ENCODE measurements at places on chromosomes 16 and 17.

GRCh38 chr16:69339289-69340094 is at the start of the genes COG8 and NIP7:
COG8 (minus strand) TSS chr16:69339564; CDS start chr16:69339552, 12 bp downstream.
NIP7 (plus strand) TSS chr16:69339772; CDS start chr16:69339830, 58 bp downstream.
- DNase-seq = peak; percentile 91

DNA sequence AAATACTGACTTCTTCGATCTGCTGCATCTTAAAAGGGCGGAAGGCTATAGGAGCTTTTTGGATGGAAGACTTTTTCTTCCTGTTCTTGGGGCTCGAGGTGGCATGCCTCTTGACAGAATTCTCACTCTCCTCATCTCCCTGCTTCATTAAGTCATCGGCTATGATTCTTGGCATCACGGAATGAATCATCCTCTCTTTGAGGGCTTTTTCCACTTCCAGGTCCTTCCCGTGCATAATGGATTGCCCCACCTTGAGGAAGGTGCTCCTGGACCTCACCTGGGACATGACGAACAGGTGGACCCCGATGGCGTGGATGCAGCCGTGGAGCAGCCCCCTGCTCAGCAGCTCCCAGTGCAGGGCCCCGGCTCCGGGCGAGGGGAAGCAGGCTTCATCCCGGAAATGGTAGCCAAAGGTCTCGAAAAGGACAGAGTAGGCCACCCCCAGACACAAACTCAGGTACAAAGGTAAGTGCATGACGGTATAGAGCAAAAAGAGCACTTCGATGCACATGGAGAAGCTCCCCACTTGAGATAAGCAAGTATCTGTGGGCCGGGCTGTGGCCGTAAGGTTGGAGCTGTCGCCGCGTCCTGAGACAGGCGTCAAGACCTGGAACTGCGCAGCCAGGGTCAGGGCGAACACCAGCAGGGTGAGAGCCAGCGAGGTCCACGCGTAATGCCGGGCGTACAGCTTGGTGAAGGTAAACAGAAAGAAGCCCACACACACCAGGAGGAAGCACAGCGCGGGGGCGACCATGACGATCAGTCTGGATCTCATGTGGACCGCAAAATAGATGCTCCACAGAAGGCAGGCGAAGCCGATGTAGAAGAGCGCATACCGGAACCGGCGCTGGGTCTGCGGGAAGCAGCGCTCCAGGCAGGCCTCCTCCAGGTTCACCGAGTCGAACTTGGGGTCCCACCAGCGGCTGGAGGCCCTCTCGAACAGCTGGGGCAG is 1.7 kb downstream of the ADCY9 start:
- DNase-seq = no peak

DNA sequence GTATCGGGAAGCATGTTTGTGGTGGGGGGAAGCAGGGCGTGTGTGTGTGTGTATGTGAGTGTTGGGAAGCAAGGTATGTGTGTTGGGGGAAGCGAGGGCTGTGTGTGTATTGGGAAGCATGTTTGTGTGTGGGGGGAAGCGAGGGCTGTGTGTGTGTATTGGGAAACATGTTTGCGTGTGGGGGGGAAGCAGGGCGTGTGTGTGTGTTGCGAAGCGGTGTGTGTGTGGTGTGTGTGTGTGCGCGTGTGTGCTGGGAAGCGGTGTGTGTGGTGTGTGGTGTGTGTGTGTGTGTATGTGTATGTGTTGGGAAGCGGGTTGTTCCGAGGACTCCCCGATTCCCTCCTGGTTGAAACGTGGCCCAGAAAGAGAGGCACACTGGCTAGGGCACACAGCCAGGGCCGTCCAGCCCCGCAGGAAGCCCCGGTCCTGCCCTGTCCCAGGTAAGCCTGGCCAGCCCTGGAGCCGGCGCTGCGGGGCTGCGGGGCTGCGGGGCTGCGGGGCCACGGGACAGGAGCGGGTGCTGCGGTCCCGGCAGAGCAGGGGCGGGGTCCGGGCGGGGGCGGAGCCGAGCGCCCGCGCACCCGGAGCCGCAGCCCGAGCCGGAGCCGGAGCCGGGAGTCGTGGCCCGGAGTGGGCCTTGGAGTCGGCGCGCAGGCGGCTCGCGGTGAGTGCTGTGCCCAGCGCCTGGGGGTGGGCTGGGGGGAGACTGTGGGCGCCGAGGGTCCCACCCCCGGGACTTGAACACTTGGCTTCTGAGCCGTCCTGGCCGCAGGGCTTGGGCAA is at the start of gene NOD2:
NOD2 (plus strand) TSS at position 608 of the 783 bp plus-strand sequence. CDS start 5,890 bp downstream, outside the sequence.
- DNase-seq = peak; percentile 40

DNA sequence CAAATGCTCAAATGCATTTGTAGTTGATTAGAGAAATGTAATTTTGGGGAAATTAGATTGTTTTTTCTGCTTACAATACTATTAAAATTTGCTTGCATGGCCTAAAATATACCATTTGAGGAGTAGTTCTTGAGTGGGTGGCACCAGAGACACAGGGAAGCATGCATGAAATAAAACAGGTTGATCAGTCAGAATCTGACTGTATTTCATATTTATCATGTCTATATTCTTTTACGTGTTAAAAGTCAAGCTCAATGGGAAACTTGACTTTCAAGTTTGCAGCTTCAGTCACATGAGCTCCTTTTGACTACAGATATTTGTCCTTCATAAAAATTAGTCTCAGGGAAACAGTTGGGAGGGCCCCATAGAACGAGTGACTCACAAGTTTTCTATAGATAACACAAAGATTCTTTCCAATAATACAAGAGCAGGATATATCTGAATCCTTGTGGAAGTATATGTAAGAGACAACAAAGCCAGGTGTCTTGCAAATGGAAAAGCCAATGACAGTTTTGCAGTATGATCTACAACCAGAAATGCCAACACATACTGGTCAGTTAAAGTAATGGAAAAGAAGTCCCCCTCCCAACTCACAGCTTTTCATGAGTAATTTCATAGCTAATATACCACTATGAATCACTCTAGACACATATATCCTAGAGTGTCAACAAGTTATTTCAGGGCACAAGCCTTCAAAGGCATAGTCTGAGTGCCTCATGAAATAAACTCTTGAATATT is 42.2 kb upstream of the CORO6 start:
- DNase-seq = no peak

GRCh38 chr16:86549893-86550190 is 5.2 kb downstream of the MTHFSD start:
- no peak for DNase-seq

DNA sequence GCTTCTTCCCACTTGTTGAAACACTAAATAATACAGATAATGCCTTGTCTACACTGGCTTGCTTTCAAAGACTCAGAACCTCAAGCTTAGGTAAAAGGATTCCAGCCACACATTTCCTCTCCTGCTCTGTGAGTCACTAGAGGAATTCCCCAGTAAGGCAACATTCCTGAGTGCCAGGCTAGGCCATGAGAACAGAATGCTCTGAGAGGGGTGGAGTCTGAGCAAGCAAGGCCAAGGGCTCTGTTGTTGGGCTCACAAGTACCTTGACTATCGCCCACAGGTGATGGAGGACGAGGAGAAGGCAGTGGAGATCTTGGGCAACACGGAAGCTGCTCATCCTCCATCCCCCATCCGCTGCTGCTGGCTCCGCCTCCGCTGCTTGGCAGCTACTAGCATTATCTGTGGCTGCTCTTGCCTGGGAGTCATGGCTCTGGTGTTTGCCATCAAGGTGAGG is 6.7 kb upstream of the PHKG2 start:
- no peak for DNase-seq

GRCh38 chr16:26155221-26155620 is 463.5 kb downstream of the HS3ST4 start:
- DNase-seq = no peak

DNA sequence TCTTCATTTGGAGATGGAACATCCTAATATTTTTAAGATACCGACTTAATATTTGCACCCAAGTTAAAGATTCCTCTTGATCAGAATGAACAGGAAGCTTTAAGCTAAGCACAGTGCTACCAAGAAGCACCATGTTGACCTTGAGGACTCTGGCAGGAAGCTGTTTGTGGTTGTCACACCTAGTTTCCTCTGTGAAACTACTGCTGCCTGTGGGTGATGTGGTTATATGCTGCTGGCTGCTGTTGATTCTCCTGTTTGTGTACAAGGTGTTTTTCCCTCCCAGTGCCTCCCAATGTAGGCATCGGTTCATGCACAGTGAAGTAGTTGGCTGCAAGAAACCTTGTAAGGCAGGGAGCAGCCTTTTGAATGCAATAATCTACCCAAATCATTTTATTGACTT is 23.4 kb downstream of the RBL2 start:
- peak; percentile 58 for DNase-seq

DNA sequence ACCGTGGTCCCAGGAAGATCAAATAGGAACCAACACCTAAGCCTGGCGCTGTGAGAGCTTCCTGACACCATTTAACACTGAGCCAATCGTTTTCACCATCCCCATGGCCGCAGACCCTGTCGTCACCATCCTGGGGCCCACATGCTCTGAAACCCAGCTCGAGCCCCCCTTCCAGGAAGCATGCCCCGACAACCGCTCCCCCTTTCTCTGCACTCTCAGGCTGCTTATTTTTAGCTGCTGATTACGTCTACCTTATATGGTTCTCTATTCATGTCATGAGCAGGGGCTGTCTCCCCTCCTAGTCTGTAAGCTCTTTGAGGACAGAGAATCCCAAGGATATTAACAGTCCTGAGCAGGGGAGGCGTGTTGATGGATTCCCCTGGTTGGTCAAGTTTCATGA is 10.5 kb downstream of the SRL start:
- no peak for DNase-seq

- DNase-seq = no peak
Measured at GRCh38 chr17:36592316-36592715, 637 bp downstream of the DHRS11 start.

GRCh38 chr16:76653390-76654026 is 376.3 kb downstream of the CNTNAP4 start:
- DNase-seq = no peak
